ENCODE measurements at places on chromosomes 16 and 17.

GRCh38 chr16:25922438-25922837, 230.7 kb downstream of the HS3ST4 start:
- no peak for DNase-seq

GRCh38 chr17:47967607-47968252, 3.2 kb upstream of the CDK5RAP3 start:
- no peak for DNase-seq

- no peak for DNase-seq
Observed at GRCh38 chr16:77564791-77565390, 130.1 kb upstream of the ADAMTS18 start.

GRCh38 chr16:89489898-89490438, 393 bp downstream of the ANKRD11 start:
- no peak for DNase-seq

- DNase-seq, result no peak
Observed at GRCh38 chr17:77827039-77827438, 131.5 kb upstream of the TNRC6C start.

- DNase-seq, result no peak
Observed at GRCh38 chr17:80998748-80999535, 7.3 kb downstream of the CHMP6 start.

- DNase-seq, result no peak
Observed at GRCh38 chr16:64397042-64397441, 724.8 kb downstream of the CDH11 start.

- no peak for DNase-seq
Observed at GRCh38 chr17:12618557-12618956, 47.1 kb upstream of the MYOCD start.

GRCh38 chr17:69414408-69415274, at the start of gene MAP2K6:
Gene MAP2K6 (plus strand): TSS chr17:69414697. CDS start chr17:69414985, 288 bp downstream.
- DNase-seq, result peak; percentile 81

DNA sequence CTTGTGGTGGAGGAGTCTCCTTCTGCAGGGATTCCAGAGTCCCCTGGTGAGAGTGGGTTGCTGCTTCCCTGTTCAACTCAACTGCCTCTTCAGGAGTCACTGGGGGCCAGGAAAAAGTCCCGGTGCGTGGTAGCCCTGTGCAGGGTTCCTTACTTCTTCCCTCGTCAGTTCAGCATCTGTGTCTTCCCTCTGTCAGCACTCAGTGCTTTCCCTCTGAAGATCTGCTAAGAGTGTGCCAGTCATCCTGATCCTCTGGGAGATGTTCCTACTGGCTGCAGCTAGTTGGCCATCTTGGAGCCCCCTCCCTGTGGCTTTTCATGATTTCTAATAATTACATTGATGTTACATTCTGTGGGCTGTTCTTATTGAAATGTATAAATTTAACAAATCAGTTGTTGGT, 36.5 kb downstream of the NF1 start:
- no peak for DNase-seq

GRCh38 chr17:58272367-58273280, 8.1 kb downstream of the MPO start:
- no peak for DNase-seq

DNA sequence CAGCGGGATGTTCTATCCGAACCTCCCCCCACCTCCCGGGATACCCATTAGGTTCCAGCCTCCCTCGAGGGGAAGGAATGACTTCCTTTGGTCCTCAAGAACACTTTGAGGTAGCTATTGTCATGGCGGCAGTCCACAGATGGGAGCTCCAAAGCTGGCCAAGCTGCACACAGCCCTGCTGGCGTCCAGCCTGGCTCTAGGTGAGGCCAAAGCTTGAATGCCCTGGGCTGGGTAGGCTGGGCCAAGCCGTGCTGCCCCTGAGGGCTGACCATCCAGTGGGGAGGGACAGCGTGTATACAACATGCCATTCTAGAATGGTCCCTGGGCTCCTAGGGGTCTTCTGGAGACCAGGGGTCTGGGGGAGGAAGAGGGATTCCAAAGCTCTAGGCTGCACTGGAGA, 43.5 kb downstream of the PEMT start:
- no peak for DNase-seq

DNA sequence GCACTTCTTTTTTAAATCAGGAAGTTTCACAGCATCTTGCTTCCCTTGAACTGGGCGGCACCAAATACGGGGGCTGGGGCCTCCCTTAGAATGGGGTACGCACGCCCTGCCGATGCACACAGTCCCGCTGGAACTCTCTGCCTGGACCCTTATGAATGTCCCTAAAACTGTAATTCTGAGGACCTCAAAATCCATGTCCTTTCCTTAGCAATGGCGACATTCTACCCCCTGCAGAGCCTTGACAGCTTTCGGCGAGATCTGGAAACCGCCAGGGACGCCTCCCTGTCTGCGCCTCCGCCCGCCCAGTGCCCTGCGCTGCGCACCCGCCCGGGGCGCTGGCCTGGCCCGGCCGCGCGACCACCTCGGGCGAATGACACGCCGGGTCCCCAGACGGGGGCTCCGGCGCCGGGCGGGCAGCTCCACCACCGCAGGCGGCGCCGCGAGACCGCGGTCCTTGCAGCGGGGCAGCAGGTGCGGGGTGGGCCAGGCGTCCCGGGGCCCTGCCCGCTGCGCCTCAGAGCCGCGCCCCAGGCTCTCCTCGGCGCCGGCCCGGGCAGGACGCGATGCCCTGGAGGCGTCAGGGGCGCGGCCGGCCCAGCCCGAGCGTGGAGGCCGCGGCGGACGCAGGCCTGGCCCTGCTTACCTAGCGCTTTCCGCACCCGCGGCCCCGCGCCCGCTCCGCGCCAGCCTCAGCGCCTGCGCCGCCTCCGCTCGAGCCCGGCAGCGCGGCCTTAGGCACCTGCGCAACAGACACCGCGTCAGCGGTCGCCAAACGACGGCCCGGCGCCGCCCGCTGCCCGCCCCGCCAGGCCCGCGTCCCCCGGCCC, 548 bp downstream of the HAGH start:
- DNase-seq, result no peak

- no peak for DNase-seq
Observed at GRCh38 chr17:18017958-18018357, 21.0 kb downstream of the ATPAF2 start.

DNA sequence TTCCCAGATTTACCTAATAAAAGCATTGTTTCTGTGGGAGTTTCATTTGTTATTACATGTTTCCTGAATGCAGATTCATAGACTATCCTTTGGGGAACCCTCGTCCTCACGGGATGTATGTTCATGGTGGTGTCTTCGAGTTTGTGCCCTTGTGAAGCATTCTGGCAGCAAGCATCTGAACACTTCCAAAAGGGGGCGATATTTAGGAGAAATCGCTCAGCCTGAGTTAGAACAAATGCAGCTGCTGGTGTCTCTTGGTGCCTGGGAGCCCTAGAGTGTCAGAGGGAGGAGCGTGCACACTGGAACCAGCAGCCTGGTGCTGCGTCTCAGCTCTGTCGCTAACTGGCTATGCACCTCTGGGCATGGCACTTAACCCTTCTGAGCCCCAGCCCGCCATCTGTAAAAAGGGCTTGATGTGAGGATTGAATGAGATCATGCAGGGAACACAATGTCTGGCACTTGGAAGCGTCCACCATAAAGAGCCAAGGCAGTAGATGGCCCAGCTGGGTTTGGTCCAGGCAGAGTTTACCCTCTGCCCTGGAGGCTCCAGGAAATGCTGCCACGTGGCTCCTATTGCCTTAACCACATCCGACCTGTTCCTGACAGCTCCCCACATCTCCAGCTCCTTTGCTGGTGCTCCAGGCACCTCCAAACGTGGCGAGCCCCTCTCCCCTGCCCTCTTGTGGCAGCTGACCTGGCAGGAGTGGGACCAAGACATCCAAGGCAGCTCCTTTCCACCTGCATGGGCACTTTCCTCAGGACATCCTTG, 25.0 kb upstream of the C16orf78 start:
- DNase-seq, result no peak

DNA sequence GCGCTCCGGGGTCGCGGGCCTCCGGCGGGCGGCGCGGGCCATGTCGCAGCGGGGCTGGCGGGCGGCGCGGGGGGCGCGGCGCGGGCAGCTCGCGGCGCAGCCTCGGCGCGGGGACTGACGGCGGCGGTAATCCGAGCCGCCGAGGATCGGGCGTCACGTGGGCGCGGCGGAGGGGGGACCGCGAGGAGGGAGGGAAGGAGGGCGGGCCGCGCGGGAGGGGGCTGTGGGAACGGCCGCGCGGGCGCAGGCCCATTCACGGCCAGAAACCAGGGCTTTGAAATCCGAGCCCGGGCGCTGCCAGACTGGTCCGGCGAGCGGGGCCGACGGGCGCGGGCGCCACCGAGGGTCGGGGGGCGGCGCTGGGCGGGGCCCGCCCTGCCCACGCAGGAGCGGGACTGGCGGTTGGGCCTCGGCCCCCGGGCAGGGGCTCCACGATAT, at the start of gene MTSS2:
MTSS2 (minus strand) TSS at position 116 of the 438 bp plus-strand sequence. CDS start 262 bp downstream, outside the sequence.
- DNase-seq, result peak; percentile 74

- no peak for DNase-seq
Observed at GRCh38 chr17:8806926-8807550, 7.9 kb upstream of the MFSD6L start.

DNA sequence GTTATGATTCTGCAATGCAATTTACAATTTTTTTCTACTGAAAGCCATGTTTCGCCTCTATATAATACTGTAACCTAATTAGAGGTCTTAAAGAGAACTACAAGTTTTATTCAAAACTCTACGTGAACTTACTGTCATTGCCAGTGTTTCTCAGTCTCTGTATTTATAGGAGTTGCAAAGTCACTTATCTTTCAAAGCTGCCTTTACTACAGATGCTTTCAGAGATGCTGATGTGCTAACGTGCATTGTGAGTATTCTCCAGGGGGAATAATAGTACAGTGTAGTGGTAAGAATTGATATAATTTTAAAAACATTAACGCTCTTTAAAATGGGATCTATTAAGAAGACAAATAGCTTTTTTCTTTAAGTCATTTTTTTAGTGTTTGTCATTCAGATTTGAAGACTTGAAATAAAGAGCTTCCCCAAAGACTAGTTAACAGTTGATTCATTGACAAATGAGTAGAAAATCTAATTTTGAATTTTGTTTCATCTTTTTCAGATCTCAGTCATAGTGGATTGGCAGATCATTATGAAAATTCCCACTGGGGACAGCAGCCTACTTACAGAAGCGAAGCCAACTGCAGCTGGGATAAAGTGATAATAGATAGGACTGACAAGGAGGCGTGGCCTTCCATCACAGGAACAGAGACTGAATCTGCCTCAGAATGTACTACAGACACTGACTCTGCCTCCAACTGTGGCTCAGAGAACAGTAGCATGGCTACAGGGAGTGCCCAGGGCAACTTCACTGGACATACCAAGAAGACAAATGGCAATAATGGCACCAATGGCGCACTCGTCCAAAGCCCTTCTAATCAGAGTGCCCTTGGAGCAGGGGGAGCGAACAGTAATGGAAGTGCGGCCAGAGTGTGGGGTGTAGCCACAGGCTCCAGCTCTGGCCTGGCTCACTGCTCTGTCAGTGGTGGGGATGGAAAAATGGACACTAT, 79.9 kb downstream of the TMC6 start:
- no peak for DNase-seq

- DNase-seq, result no peak
Observed at GRCh38 chr17:65811043-65811442, 249.6 kb upstream of the AXIN2 start.

- no peak for DNase-seq
Observed at GRCh38 chr17:17605729-17606088, 14.2 kb upstream of the PEMT start.

DNA sequence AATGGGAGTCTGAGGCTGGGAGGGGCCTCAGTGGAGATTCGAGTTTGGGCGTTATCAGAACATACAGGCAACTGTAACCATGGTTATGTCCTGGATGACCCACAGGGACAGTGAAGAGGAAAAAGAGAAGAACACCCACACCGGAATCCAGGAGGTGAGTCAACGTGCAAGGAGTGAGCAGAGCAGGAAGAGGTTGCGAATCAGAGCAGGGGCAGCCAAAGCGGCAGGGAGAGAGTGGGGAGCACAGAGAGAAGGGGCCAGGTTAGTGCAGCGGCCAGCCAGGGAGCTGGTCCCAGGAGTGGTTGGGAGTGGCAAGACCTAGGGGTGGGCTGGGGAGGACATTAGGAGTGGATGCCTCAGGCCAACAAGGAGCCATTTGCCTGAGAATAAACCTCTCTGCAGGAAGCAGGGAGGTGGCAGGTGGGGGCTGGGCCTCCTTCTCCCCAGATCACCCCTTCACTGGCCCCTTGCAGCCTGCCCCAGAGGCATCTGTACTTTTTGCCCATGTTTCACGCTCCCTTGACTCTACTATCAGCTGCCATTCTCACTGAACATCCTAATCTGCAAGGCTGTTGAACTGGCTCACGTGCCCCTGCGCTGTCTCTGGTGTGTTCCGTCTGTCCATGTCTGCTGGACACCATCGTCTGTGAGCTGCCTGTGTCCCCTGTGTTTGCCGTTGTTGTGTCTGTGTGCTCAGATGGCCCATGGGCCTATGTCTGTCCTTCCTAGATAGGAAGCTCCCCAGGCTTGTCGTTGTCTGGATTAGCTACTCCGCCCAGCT, 5.1 kb downstream of the KRT13 start:
- DNase-seq, result no peak

DNA sequence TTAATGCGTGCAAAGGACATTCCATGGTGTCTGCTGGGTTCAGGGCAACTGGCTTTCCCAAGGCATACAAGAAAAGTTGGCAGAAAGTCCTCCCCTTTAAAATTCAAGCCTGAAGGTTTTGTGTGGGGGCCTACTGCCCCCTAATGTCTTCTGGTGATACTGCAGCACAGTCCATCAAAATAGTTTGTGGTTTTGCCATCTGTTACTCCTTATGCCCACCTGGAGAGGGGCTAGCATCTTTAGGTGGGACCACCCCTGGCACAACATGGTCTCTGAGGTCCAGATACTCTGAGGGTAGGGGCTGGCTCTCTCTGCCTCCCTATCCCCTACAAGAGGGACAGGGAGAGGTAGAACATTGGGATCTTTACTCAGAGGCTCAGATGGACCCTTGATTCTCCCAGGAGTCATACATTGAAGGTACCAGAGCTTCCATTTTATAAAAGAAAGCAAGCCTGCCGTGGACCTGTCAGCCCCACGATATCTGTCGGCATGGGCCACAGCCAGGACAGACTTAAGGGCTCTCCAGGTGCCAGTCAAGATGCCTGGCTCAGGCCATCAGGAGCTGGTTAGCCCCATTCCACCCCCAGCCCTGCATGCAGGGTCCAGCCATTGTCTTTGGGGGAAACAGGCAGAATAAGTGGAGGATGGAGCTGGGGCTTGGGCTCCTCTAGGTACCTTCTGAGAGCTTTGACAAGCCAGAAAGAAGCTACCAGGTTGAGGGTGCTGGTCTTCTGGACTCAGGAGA, 6.3 kb downstream of the ESRP2 start:
- peak; percentile 27 for DNase-seq

GRCh38 chr16:2468725-2469398, 2.2 kb upstream of the NTN3 start:
- DNase-seq, result no peak

- no peak for DNase-seq
Observed at GRCh38 chr17:82925336-82925735, 85.5 kb upstream of the ZNF750 start.

DNA sequence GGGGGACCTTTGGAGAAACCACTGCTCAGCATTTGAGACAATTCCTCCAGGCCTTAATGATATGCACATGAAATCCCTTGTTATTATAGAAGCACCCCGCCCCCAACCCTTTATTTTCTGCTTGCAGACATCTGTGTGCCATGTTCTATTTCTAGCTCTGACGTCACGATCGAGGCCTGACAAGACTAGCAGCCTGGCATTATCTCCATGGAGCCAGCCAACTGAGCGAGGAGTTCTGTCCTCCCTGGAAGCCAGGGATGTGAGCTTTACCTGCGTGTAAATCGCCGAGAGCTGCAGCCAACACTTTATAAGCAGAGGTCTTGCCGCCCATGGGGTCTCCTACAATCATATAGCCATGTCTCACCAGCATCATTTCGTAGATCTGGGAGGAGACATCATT, 116.9 kb downstream of the DNAH3 start:
- no peak for DNase-seq

- DNase-seq, result peak; percentile 36
Observed at GRCh38 chr16:66660422-66661209, 35.9 kb downstream of the CMTM4 start.

- DNase-seq, result peak; percentile 60
Observed at GRCh38 chr17:43905985-43906852, 1.1 kb downstream of the MPP2 start.

Measured in hippocampal formation (tissue), 2 donors.